ENCODE measurements at places on chromosomes 7 and 10.

DNA sequence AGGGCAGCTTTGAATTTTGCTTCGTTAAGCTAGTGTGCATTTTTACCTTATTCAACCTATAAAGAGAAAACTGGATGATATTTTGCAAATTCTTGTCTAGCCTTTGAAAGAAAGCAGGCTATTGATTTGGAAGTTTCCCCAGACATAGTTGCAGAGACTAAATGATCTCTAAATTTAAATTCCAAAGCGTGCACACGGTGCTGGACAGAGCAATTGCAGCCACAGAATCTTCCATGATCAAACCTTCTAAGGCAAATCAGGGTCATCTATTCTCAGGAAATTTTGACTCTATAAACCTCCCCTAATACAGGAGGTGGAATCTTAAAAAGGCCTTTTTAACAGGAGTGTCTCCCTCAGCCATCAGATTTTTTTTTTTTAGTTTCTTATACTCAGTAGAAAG, 159.9 kb downstream of the MDFIC start:
- DNase-seq, result no peak

DNA sequence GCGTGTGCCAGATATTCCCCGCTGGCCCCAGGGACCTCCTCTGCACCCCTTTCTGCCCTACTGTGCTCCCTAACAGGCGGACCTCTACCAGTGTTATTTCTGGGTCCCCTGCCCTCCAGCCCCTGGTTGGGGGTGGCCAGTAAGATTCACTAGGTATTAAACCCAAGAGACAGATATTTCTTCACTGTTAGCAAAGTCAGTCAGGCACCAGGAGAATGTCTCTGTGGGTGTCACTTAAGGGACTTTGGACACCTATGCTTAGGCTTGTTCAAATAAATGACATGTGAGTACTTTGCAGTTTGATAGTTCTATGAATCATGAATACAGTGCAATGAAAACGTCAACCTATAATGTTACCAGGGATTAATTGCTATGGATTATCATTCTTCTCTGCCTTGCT, 234.3 kb upstream of the IGFBP3 start:
- no peak for DNase-seq

DNA sequence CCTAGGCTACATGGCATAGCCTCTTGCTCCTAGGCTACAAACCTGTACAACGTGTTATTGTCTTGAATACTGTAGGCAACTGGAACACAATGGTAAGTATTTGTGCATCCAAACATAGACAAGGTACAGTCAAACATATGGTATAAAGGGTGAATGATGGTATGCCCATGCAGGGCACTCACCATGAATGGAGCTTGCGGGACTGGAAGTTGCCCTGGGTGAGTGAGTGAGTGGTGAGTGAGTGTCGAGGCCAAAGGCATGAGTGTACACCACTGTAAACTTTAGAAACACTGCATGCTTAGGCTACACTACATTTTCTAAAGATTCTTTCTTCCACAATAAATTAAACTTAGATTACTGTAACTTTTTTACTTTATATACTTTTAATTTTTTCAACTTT, 165.7 kb downstream of the PARD3 start:
- no peak for DNase-seq

DNA sequence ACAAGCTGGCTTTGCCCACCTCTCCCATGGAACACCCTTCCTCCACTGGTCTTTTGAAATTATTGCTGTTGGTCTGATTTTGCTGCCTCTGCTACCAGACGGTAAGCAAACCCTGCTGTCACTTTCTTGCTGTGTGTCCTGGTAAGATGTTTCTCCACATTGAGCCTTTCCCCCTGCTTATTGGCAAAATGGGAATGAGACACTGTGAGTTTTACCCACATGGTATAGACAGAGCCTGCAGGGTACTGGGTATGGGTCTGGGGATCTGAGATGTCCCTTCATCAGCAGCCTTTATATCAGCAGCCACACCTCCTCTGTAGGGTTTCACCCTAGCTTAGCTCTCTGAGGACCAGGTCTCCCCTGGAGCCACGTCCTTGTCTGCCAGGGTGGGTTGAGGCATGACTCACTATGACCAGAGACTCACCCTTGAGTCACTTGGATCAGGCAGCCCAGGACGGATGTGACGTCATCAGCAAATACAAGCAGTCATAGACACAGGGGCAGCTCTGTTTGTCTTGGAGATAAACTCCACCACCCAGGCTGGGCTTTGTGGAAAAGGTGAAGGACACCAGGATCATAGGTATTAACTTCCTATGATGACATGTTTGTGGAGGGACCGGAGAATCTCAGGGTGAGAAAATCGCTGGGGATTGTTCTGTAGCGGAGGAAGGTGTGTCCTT, 17.9 kb upstream of the BAIAP2L1 start:
- no peak for DNase-seq

GRCh38 chr7:6578114-6579084, 1.1 kb downstream of the ZDHHC4 start:
- DNase-seq, result no peak

DNA sequence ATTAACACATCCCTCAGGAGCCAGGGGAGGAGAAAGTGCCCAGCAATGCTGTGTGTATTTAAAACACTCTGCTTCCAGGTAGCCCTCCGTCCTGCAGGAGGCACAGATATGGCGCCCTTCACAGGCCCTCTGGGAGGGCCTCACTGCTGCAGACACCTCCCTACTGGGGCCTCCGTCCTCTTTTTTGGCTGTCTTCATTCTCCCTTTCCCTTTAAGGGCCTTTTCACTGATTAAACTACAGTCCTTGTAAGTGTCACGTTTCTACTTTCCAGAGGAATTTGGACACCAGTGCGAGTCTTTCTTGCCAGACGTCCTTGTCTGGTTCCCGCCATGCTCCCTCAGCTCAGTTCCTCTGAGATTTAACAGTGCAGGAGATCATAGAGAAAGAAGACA, 39.7 kb upstream of the MKRN1 start:
- DNase-seq, result no peak

- no peak for DNase-seq
These were observed 58.3 kb downstream of the DOCK4 start for GRCh38 chr7:112147793-112148361.

- no peak for DNase-seq
These were observed 103.6 kb downstream of the PRPF18 start for GRCh38 chr10:13690281-13690825.

DNA sequence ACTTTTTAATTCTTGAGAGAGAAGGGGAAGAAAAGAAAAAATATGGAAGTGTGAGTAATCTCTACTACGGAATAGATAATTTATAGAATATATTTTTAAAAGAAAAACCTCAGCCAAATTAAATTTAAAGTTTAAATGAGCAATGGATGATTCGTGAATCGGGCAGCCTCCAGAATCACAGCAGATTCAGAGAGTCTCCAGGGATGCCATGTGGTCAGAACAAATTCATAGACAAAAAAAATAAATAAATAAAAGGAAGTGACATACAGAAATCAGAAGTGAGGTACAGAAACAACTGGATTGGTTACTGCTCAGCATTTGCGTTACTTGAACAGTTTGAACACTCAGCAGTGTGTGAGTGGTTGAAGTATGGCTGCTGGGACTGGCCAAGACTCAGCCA, 53.0 kb downstream of the PHYHIPL start:
- no peak for DNase-seq

DNA sequence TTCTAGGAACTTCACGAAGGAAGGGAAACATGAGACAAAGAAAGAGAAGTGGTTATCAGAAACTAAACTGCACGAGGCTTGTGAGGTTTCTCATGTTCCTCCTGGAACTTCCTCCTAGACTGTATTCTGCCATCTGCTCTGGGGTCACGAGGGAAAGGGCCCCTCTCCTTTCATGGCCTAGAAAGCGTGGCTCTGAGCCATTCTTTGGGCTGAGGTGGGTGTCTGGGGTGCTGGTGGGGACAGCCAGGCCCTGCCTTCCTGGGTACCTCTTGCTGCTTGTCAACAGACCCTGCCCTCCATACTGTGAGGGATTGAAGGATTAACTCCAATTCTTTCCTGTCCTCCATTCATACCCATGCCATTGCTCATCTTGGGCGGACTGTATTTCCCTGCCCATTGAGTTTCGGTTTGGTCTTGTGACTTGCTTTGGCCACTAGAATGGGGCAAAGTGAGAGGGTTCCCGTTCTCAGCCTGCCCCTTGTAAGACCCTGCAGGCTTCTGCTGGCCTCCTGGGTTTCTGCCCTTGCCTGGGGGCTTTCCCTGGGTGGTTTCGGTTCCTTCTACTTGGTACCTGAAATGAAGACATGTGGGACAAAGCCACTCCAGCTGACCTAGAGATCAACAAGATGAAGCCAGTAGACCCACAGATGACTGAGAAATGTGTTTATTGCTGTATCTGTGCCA, 14.9 kb upstream of the GIMAP8 start:
- DNase-seq, result no peak

- no peak for DNase-seq
These were observed 81.8 kb downstream of the PTPN20 start for GRCh38 chr10:46992803-46993561.

DNA sequence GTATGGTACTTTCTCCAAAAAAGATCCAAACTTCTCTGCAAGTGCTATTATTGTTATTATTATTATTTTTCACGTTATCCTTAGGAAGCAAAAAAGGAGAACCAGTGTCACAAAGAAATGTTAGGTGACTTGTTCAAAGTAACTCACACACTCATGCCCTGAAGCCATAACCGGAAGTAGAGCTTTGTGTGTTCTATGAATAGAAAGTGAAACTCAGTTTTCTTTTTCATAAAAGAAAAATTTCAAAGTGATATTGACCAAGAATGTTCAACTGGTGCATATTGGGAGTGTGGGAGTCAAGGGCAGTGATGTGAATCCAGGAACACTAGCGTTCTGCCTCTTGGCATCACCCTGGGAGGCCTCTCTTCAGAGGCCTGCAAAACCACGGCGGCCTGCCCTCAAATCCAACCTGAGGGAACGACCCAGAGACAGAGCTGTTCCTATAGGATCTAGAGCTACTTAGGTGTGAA, 106.1 kb downstream of the PRKCQ start:
- DNase-seq, result no peak

DNA sequence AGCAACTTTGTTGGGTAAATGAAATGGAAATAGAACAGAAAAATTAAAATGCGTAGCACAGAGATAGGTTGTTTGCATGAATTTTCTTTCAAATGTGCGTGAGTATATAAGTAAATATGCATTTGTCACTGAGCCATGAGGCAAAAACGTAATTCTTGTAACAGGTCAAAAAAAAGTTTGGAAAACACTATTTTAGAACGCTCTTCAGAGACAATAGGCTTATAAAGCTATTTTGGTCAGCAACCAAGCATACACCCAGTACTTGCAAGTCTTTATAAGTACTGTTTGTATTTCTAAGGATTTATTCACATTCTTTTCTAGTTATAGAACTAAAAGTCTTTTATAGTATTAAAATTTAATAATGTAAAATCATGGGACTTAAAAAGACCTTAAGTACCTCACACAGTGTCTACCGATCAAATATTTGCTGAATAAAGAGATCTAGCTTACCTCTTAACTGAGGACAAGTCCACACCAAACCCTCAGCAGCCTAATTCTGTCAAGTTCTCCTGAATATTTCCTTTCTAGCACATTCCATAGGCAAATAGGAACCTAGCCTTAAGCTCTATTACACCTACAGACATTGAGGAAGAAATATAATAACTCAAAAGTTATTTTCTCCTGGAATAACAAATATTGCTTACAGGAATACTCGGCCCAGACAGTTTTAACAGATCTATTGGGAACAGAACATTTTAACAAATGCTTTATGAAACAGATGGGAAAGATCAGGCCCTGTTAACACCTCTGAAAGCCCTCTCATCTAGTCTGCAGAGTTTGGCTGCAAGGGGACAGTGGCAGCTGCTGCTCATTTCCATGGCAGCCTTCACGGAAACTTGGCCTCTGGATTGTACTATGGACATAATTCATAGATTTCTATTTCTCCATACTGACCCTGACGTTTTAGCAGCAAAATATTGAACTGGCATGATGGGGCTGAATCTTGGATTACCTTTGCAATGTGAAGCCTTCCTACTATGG, 8.8 kb downstream of the CRPPA start:
- DNase-seq, result no peak

DNA sequence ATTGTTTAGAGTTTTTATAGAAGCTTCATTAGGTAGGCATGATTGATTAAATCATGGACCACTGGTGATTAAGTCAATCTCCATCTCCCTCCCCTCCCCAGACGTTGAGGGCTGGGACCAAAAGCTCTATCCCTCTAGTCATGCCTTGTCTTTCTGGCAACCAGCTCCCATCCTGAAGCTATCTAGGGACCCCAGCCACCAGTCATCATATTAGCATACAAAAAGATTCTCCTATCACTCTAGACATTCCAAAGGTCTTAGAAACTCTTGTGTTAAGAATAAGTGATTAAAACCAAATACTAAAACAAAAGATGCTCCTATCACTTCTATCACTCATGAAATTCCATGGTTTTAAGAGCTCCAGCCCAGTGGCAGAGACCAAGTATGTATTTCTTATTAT, 178.2 kb downstream of the RAPGEF5 start:
- DNase-seq, result no peak

DNA sequence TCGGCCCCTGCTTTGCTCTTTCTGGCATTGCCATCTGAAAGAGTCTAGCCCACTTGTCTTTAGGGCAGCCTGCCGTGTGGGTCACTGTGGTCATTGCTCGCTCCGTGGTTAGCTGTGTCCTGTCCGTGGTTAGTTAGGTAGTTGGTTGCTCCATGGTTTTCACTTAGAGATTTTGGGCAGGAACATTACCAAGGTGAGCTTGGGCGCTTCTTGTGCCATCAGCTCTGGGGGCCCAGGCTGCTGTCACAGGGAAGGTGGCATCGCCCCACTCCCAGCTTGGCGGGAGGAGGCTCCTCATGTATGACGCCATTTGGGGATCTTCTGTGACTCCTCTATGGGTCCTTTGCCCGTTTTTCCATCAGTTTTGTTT, 53.1 kb downstream of the INPP5A start:
- DNase-seq, result no peak

DNA sequence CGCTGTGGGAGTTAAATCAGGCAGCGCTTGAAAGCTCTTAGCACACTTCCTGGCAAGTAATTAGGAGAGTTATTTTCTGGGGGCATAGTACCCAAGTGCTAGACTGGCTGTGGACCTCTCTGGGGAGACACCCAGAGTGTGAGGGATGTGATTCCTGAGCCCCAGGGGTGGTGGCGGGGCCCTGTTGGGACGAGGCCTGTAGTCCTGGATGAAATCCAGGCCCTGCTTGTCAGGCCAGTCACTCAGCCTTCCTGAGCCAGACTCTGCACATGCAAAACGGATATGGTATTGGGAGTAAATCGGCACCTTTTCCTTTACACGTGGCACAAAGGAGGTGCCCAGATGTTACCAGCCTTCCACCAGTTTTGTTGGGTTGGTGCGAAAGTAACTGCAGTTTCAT, 31.2 kb downstream of the TRRAP start:
- DNase-seq, result no peak

GRCh38 chr10:35025916-35026315, 64.2 kb downstream of the CUL2 start:
- DNase-seq, result no peak
